HCT116 (cell line): ENCODE measurements at places on chromosomes 1 and 21.

DNA sequence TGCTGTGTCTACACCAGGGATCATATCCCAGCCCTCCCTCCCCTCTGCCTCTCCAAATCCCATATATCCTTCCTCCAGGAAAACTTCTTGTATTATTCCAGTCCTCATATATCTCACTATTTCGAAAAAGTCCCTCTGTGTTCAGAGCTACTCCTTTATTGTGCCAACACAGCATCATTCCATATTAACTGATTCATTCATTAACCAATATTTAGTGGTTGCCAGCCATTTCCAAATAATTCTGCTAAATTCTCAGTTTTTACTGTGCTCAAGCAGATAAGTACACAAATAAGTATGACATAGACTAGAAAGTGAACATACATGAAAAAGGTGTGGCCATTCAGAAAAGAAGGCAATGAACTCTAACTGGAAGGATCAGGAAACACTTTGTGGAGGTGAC is 241.6 kb upstream of the DUSP10 start:
- H3K27me3 ChIP-seq = no peaks in the 10 kb centered on the region
- no peak overlapping the region for H3K27ac ChIP-seq
- no peak overlapping the region for H3K4me3 ChIP-seq
- no peaks in the 10 kb centered on the region for H3K36me3 ChIP-seq
- DNase-seq = no peak
- peaks cover 10% of the 10 kb centered on the region for H3K4me1 ChIP-seq

- H3K27me3 ChIP-seq = no peaks in the 10 kb centered on the region
- H3K27ac ChIP-seq = no peak overlapping the region
- DNase-seq = no peak
- no peaks in the 10 kb centered on the region for H3K4me1 ChIP-seq
- peaks cover 32% of the 10 kb centered on the region for H3K36me3 ChIP-seq
These were observed 13.5 kb downstream of the GORAB start for GRCh38 chr1:170545476-170545875.

- H3K27me3 ChIP-seq = no peaks in the 10 kb centered on the region
- no peaks in the 10 kb centered on the region for H3K36me3 ChIP-seq
- H3K4me1 ChIP-seq = no peaks in the 10 kb centered on the region
- DNase-seq = no peak
These were observed 51.0 kb downstream of the PRRX1 start for GRCh38 chr1:170714938-170715337.

DNA sequence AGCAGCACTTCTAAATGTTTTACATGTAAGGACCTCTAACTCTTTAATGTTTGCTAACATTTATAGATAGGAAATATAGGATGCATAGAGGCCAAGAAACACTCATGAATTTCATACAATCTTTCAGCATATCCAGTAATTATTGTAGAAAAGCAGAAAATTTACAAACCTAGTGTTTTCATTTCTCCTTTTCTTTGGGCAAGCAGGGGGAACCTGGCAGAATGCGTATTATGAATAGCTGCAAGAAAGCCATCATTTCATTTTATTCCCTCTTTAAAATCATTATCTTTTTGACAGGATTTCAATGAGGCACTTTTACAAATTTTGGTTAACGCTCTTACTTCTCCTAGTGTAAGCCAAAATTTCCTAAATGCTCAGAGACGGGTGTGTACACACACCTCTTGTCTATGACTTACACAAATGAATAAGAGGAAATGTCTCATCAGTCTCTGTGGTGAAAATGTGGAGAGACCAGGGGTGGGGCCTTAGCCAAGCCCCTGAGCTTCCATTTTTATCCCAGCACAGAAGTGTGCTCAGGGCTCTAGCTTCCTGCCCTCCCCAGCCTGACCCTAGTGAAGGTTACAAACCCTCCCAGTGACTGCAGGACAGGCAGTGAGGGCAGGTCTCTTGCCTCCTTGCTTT is 91.6 kb downstream of the LRRC8C start:
- H3K27ac ChIP-seq = no peak overlapping the region
- no peaks in the 10 kb centered on the region for H3K36me3 ChIP-seq
- H3K4me3 ChIP-seq = no peak overlapping the region
- H3K4me1 ChIP-seq = peaks cover 9% of the 10 kb centered on the region; the same call in 1 of the 2 replicates
- H3K27me3 ChIP-seq = no peaks in the 10 kb centered on the region
